ENCODE measurements at places on chromosomes 5 and 9.

DNA sequence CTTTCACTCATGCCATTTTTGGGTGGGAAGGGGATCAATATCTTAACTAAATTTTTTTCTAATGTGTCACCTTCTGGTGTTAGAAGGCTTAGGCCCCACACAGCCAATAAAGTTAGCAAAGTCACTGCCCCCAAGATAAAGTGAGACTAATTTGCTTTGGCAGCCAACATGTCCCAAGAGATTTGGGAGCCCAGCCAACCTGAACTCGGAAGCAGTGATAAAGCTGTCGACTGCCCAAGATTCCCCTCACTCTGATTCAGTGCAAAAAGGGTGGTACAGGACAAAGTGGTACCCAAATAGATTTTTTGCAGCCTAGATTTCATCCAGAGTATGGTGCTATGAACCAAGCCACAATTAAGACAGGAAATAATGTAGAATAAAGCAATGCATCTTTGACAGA lies 572.5 kb upstream of the ARRDC3 start:
- DNase-seq: no peak

DNA sequence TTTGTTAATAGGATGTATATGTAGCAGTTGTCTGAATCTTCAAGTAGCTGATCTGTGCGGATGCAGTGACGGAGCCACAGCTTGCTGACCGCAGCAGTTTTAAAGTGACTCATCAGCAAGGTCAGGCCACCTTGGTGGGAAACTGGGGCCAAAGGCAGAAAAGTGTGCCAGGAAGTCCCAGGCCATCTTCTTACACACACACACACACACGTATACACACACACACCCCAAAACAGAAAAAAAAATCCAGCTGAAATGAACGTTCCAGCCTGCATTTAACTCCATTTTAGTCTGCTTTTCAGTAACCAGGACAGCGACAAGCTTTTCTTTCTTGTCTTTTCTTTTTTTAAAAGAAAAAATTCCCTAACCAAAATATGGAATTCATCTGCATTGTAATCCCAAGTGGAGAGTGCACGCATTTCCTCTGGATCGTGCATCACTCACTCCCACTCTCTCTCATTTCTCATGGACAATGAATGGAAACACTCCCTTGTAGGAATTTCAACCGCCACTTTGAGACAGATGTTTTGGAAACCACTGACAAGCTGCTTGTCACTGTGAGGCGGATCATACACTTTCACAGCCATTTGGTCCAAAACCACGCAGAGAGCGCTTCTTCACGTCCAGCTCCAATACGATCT lies 103.9 kb downstream of the LHFPL2 start:
- DNase-seq: peak; percentile 87

GRCh38 chr9:14433351-14434157 lies 119.6 kb upstream of the NFIB start:
- DNase-seq: peak; percentile 73

GRCh38 chr9:137959641-137960411 lies 82.2 kb downstream of the CACNA1B start:
- DNase-seq: no peak

- DNase-seq: no peak
These were observed 47.8 kb upstream of the NEURL1B start for GRCh38 chr5:172593306-172593705.

DNA sequence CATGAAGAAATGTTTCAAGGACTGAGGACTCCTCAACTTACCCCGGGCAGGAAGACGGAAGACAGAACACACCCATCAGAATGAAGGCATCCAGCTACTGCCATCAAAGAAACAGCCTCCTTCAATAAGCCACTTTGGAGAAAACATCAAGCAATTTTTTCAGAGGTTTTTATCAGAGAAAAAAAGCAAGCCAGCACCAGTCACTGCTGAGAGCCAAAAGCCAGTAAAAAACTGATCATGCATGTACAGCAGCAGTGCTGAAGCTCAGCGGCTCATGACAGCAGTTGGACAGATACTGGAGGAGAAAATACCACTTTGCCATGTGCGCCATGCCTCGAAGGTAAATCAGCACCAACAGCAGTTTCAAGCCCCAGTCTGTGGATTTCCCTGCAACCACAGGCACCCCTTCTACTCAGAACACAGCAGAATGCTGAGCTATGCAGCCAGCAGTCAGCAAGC lies 10.1 kb upstream of the ZNF484 start:
- no peak for DNase-seq

DNA sequence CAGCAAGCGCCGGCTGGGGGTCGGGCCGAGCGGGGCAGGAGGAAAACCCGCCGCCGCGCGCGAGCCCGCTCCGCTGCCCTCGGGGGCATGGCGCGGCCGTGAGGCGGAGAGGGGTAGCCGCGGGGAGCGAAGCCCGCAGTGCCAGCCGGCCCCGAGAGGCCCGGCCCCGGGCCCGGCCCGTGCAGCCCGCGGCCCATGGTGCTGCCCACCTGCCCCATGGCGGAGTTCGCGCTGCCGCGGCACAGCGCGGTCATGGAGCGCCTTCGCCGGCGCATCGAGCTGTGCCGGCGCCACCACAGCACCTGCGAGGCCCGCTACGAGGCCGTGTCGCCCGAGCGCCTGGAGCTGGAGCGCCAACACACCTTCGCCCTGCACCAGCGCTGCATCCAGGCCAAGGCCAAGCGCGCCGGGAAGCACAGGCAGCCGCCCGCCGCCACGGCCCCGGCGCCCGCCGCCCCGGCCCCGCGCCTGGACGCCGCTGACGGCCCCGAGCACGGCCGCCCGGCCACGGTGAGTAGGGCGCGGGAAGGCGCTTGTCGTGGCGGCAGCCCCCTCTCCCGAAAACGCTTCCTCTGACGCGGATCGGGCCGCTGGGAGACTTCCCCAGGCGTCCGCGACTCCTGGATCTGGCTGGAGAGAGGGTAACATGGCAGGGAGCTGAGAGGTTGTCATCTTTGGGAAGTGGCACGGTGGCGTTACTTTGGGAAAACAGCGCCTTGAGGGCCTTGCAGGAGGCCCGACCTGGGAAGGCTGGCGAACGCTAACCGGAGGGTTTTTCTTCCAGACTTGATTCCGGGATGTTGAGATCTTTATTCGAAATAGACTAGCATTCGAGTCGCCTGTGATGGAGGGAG lies 523 bp downstream of the MAML1 start:
- DNase-seq: peak; percentile 43

- DNase-seq: no peak
These were observed 31.9 kb upstream of the ZNF354A start for GRCh38 chr5:178762391-178762790.

DNA sequence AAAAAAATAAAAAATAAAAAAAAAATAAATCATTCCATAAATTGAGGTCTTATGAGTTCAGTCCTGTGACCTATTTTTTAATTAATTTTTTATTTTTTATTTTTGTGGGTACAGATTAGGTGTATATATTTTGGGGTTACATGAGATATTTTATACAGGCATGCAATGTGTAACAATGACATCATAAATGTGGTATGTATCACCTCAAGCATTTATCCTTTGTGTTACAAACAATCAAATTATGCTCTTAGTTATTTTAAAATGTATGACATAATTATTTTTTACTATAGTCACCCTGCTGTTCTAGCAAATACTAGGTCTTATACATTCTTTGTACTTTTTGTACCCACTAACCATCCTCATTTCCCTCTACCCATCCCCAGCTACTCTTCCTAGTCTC lies 537.9 kb downstream of the HINT1 start:
- no peak for DNase-seq

GRCh38 chr5:96144289-96144688 lies 182.6 kb upstream of the ELL2 start:
- DNase-seq: no peak

GRCh38 chr5:128469912-128470311 lies 68.1 kb downstream of the FBN2 start:
- DNase-seq: no peak

DNA sequence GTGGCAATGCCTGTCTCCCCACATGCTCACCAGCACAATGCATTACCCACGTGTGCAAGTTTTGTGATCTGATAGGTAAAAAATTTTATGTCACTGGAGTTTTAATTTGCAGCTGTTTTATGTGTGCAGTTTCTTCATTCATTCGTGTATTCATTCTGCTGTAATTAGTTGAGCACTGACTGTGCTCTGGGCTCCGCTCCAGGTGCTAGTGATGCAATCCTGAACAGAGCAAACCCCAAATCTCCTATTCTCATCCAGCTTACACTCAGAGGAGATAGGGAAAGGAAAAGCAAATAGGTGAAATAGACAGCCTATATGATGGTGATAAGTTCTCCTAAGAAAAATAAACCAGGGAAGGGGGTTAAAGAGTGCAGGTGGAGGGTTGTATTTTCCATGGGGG lies 148.4 kb downstream of the TENT4A start:
- DNase-seq: no peak

DNA sequence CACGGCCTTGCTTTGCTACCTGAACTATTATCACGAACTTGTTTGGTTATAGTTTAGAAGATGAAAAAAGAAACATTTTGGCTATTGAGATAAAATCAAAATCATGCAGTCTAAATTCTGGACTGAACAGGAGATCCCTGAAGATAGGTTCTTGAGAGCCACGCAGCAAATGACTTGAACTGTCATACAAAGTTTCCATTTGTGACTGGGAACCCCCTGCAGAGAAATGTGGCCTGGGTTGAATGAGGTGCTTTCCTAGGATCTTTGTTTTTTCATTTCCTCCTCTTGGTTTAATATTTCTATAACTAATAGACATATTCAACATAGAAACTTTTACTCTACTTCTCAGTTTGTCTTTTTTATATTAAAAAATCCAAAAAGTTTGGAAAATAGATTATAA lies 184.7 kb upstream of the TRPM3 start:
- no peak for DNase-seq

DNA sequence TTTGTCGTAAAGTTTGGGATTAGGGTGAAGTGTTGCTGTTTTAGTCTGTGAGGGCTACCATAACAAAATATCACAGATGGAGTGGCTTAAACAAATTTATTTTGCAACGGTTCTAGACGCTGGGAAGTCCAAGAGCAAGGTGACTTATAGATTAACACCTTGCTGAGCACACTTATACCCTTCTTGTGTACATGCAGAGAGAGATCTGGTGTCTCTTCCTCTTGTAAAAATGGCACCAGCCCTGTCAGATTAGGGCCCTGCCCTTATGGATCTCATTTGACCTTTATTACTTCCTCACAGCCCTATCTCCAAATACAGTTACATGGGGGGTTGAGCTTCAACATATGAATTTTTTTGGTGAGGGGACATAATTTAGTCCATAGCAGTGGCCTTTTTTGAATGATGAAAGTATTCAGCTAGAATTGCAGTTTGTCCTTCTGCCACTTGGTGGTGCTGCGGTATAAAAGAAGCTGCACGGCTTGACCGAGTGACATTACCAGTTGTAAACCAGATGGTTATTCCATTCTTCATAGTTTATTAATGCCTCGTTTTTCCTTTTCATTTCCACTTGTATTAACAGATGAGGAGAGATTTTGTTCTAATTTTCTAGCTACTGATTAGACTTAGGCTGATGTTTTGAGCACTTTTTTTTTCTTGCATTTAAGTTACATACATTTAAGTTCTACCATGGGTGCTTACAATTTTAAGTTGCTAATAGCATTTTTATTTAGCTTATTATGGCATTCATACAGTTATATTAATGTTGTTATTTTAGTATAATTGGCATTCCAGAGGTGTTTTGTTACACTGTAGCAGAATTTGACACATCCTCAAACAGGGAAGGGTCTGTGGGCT lies 19.4 kb downstream of the DCP2 start:
- peak; percentile 72 for DNase-seq

DNA sequence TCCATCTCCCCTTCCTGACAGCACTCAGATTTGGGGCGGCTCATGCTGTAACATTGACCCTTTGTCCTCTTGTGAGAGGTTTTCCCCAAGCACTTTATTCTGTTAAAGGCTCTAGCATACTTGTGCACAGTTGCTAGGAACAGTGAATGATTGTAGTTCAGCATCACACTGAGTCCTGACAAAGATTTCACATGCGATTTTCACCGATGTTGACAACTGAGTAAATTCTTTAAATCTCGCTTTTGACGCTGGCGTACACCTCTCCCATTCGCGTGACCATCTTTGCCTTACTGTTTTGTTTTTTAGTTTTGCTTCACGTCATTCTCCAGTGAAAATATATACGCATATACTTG lies 780 bp downstream of the CDC37L1 start:
- peak; percentile 35 for DNase-seq

DNA sequence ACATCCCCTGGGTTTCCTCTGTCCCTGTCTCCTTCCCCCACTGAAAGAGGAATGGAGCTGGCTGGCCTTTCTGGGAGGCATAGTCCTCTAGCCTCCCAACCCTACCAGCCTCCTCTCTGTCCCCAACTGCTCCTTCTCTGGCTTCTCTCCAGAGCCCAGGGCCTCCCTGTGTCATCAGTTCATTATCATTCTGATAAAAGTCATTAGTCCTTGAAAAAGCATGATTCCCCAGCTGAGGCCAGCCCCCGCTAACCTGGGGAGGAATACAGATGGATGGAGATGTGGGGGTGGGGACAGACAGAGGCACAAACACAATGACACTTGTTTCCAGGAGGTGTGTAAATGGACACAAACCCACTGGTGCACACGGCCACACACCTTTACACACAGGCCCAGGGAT lies 73.6 kb upstream of the HSPA9 start:
- DNase-seq: no peak

DNA sequence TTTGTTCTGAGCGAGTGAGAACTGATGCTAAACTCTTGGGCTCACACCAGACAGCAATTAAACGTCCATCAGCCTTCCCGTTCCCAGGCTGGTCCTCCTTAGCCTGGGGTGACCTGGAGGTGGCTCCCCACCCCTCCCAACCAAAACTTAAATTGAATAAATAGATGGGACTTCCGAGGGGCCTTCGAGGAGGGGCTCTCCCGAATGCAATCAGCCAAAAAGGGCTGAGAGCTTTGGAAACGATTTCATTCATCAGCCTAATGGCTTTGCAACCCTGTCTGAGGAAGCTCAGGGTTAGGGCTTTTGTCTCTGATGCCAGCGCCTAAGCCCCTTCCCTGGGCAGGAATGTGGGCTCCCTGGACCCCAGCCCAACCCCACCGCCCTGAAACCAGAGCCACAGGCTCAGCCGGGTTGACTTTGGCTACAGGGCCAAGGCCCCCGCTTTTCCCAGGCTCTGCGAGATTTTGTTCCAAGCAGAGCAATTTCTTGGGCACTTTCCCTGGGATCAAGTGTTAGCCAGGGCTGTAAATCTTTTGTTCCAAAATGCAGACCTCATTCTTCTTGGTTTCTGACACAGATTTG lies 29.2 kb downstream of the LHX3 start:
- DNase-seq: no peak

GRCh38 chr5:143456952-143457547 lies 53.6 kb upstream of the NR3C1 start:
- DNase-seq: peak; percentile 24

All from astrocyte of the spinal cord (primary cell).